Vagina (tissue), 2 donors: ENCODE measurements at places on chromosomes 12 and 14. TPM values are rescaled to one million over a fixed set of nuclear protein-coding genes. Genes with fewer than 3 reads are reported as not detected.

TAS2R7 gene
- total RNA-seq: not detected

NKX2-1 gene
- not detected for total RNA-seq

SYCP3 gene
- not detected for total RNA-seq

DNA sequence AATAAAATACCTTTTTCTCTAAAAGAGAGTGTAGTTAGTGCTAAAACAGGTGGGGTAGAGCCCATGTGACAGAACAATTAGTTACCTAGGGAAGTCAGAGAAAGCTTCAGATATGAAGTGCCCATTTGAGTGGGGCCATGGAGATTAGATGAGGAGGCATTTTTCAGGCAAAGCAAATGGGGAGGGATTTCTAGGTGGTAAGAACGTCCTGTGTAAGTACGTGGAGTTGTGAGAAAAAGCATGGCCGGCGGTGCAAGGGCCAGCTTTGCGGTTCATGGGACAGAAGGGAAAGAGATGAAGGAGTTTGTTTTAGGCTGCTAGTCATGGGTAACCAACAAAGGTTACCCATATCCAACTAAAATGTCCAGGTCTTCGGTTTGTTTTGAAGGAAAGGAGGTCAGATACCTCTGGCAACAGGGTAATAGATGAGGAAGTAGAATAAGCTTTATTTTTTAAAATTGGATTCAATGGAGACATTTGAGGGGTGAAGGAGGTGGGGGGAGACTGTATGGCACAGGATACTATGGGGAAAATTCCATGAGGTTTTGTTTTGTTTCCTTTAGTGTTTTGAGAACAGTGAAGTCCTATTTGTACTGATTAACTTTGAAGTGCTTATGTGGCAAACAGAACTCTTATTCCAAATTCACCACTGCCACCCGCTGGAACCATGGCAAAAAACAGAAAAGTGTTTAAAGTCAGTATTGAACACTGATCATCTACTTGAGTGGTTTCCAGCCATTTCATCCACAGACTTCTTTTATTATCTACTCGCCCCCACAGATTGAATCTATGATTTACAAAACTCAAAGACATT lies 10.0 kb upstream of the SNRPF start:
- no peak for DNase-seq
- no peaks in the 10 kb centered on the region for H3K4me1 ChIP-seq
- no peaks in the 10 kb centered on the region for H3K36me3 ChIP-seq
- no peak overlapping the region for H3K4me3 ChIP-seq
- H3K27ac ChIP-seq: no peak overlapping the region

DNA sequence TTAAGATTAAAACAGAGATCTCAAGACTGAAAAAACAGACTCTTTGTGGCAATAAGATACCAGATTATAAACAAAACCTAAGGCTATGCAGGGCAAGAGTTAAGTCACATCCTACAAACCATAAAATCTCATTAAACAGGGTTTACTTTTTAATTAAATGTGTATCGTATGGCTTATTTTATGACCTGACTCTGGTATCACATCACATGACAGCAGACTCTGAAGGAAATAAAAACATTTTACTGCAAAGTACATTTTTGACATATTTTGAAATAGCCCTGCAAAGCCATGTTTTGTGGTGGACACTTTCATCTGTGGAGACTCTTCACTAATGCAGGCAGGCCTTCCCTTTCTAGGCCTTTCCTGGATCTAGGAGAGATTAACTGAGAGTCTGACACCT lies 327.6 kb upstream of the CLEC14A start:
- no peak overlapping the region for H3K4me3 ChIP-seq
- DNase-seq: no peak
- H3K27ac ChIP-seq: no peak overlapping the region
- H3K4me1 ChIP-seq: no peaks in the 10 kb centered on the region
- no peaks in the 10 kb centered on the region for H3K27me3 ChIP-seq
- no peaks in the 10 kb centered on the region for H3K36me3 ChIP-seq

- H3K27me3 ChIP-seq: no peaks in the 10 kb centered on the region
- no peaks in the 10 kb centered on the region for H3K36me3 ChIP-seq
- H3K4me3 ChIP-seq: no peak overlapping the region
- H3K27ac ChIP-seq: no peak overlapping the region
Measured at GRCh38 chr14:85131226-85131922, 398.6 kb upstream of the FLRT2 start.
